ENCODE measurements at places on chromosomes 6 and 20.

DNA sequence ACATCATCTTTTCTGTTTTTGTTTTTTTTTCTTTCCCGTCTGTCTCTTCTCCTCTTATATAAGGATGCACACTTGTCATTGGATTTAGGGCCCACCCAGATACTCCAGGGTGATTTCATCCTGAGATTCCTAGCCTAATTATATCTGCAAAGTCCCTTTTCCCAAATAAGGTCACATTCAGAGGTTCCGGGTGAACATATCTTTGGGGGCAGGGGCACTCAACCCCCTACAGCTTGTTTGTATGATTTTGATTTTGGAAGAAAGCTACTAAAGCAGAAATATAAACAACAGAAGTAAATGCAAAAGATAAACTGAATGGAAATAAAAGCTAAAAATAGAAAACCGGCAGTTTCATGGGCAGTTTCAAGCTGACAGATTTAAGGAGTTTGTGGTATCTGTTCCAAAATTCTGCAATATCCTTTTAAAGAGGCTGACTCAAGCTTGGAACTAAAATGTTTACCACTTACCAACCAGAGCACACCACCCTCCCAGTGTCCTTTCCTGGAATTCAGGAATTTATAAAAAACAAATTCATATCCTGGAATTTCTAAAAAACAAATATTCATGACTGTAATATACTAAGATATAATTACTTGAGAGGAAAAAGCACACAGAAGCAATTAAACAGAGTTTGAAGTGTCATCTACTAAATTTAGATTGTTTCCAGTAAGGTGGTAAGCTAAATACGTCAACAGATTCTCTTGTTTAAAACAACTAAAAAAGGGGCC, 100.0 kb upstream of the CARMIL1 start:
- DNase-seq: peak; percentile 65

GRCh38 chr6:145071836-145072235, 663.5 kb downstream of the EPM2A start:
- DNase-seq: peak; percentile 81

GRCh38 chr6:129606664-129607063, 103.3 kb downstream of the ARHGAP18 start:
- DNase-seq: no peak

DNA sequence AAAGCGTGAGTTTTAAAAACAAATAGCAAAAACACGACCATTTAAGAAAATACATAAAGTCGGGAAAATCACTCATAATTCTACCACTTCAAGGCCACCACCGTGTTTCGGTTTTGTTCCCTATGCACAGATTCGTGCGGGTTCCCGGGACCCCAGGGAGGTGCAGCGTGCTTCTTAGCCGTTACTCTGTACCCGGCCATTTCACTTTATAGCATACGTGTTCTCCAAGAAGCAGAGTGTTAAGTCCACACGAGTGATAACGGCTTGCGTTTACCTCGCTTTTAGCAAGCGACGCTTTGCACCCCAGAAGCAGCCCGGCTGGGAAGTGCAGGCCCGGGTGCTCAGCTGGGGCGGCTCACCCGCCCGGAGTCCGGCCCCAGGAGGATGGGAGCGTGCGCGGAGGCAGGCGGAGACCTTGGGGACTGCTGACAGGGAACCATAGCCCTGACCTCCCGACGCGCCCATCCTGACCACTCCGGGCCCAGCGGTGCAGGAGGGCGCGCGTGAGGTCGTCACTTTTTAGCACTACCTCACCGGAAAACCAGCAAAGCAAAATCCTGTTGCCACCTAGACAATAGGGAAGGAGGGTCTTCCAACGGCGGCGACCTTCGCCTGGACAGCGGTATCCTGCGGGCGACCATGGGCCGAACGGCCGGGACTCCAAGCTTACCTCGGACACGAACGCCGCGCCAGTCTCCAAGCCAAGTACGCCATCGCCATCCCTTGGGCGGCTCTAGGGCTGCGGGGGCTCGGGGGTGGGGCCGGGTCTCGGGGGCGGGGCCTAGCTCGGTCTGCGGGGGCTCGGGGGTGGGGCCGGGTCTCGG, at the start of gene ECI2:
Gene ECI2 (minus strand): TSS at position 735 of the 824 bp plus-strand sequence. CDS start 15 bp downstream, at position 720.
- no peak for DNase-seq

DNA sequence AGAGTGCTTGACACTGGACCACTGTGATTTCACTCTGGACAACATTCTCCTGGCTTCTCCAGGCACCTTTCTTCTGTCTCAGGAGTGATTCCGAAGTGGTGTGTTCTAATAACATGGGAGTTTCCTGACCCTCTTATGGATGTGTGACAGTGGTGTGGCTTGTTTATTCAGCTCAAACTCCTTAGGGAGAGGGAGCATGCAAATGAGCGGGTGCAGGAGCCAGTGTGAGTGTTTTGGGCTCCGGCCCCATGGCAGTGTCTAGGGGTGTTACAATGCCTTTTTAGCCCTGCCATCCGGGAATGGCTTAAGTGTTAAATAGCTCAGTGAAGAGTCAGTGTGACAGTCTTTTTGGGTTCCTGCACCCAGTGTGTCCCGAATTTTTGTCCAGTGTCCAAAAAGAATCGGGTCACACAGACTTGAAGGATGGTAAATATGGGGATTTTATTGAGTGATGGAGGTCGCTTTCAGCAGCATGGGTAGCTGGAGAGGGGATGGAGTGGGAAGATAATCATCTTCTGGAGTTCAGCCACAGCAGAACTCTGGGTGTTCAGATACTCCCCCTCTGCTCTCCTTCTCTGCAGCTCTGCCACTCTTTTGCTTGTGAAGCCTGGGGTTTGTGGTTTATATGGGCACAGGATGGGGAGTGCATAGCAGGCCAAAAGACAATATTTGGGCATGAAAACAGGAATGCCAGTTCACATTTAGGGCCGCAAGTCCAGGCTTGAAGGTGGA, 928.9 kb upstream of the CITED2 start:
- no peak for DNase-seq

DNA sequence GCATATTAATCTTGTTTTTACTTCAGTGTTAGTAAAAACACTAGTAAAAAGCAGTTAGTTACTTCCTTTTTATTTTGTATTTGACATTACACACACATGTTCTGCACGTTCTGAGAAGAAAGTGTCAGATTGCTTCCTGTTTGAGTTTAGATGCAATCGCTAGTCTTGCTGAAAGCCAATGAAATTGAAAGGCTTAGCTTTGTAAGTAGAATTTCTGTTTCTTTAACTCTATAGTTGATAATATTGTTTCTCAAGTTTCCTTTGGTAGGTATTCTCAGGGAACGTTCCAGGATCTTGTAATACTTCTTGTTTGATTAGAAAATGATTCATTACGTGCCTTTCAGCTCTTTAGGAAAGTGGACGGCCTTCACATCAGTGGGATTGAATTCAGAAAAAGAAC, 55.0 kb downstream of the CDKAL1 start:
- DNase-seq: no peak

DNA sequence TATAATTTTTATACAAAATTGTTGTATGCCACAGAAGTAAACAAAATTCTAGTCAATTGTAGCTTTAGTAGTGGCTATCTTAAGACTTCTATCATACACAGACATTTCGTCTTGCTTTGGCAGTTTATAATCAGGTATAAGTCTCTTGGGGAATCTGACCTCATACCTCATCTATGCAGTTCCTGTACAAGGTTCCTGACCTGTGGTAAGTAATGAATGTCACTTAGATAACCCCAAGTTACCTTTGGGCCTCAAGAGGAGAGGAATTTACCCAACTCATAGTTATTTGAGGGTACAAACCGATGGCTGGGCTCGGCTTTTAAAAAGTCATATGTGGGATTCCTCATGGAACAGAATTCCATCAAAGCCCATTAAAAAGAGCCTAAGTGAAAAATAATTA, 58.8 kb upstream of the UNC93A start:
- no peak for DNase-seq

DNA sequence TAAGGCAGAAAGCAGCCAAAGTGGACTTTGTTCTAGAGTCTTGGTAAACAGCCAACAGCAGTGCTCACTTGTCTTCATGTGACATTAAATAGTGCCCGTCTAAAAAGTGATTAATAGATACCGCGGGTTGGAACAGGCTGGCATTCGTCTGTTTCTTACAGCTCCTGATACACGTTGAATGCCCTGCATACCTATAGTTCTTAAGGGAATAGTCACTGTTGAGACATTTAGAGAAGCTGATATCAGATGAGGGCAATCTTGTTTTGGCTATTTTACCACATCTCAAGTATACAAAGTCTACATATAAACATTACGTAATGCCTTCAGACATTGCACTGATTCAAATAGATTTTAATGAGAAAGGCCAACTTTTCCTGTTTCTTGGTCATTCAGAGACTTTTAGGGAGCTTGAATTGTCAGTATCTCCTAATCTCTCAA, 374.9 kb upstream of the FLRT3 start:
- no peak for DNase-seq

GRCh38 chr6:22409486-22409885, 112.7 kb upstream of the PRL start:
- peak; percentile 16 for DNase-seq

DNA sequence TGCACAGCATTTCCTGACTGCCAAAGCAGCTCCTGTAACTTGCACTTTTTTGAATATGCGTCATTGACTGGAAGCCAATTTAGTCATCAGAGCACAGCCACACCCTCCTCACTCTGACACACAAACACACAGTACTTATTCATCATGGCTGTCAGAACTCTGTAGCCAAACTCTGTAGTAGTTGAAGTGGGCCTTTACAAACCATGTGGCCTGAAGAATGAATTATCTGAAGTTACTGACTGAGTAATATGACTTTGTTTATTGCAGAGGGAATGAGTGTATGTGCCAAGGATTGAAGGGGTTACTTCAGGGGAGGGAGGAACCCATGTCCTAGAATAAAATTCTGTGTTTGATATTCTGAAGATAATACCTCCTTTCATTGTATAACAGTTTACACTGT, 102.7 kb downstream of the FIG4 start:
- peak; percentile 65 for DNase-seq

GRCh38 chr6:144362042-144363018, 77.2 kb downstream of the UTRN start:
- no peak for DNase-seq

GRCh38 chr6:97437087-97437486, 154.1 kb upstream of the MMS22L start:
- DNase-seq: no peak

- peak; percentile 69 for DNase-seq
Observed at GRCh38 chr6:37011656-37012378, 6.4 kb downstream of the FGD2 start.

DNA sequence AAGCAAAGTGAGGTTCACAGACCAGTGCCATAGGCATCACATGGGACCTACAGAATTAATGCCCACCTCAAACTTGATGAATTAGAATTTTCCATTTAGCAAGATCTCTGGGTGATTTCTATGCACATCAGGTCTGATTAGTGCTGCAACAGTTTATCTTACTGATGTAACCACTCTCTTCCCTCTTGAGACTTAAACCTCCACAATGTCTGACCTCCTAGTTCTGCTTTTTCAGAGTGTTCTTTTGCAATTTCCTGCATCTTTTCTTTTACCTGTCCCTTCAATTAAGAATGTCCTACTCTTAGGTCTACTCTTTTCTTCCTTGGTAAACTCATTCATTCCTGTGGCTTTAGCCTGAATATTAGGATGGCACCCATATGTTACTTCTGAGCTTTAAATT, 615.3 kb downstream of the TFAP2A start:
- no peak for DNase-seq

DNA sequence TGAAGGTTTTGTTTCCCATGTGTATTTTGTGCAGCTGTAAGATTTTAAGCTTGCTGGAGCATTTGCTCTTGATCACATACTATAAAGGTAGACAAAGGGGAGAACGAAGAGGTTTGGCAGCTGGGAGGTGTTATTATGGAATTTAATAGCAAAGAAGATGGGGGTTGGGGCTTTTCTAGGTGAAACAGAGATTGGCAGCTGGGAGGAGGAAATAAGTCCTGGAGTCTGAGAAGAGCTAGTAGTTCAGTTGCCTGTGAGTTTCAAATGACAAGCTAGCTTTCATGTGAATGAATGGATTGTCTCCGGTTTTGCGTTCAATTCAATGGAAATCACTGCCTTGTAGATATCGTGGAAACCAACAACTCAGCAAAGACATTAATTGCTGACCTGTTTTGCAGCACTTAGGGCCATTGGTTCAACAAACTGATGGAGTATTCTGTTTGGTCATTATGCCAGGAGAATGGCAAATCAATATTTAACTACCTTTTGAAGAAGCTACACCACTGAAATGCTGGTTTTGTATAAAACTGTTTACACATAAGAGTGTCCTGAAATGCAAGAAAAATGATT, 38.1 kb upstream of the FLRT3 start:
- no peak for DNase-seq

- no peak for DNase-seq
Observed at GRCh38 chr20:32681175-32682084, 7.7 kb upstream of the C20orf203 start.

DNA sequence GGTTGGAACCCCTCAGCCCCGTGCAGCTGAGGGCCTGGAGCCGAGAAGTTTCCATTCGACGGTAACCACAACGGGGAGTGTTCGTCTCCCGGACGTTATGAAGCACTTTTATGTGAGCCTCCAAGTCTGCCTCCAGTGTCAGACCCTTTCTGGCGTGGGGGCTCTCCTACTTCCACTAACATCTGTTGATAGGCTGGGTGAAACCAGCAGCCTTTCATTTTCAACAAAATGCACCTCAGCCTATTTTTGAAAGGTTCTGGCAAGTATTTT, 257.4 kb downstream of the THBS2 start:
- DNase-seq: no peak

DNA sequence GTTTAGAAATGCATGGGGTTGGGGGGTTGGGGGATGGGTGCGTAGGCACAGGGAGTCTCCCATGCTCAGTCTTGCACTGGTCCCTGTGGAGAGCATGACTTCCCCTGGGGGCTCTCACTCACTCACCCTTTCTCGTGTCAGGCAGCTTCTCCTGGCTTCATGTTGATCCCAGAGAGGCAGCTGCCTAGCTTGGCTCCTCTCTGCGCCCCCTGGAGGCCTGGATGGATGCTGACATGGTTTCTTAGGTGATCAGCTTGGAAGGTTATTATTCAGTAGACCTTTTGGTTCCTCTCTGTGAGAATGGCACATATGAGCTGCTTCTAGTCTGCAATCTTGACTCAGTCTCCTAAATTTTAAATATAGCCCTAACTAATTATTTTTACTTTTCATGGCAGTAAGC, 109.3 kb upstream of the FAM83B start:
- DNase-seq: no peak

All from AG04449 (cell line).